ENCODE measurements at places on chromosomes 5 and 9.

GRCh38 chr5:139389701-139390638 lies at the start of gene MZB1:
Gene MZB1, minus strand, starts transcription at chr5:139389913. Its CDS starts 57 bp downstream, at chr5:139389856.
- no peak for DNase-seq

GRCh38 chr5:36680066-36680465 lies 73.7 kb downstream of the SLC1A3 start:
- DNase-seq: no peak

DNA sequence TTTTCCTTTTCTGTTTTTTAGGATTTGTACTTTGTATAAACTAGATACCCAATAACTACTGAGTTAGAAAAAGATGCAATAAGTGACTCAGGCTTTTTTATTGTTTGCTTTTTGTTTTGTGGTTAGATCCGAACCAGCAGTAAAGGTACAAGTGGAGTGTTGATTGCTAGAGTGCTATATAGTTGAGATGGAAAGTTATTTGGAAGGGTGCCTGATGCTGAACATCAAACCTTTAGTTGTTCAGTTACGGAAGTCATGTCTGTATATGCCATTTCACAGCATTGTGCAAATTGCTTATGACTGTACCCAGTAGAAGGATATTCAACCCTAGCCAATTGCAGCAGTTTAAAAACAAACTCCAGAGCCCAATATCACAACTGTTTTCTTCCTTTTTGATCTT lies 285.1 kb downstream of the MAT2B start:
- no peak for DNase-seq

DNA sequence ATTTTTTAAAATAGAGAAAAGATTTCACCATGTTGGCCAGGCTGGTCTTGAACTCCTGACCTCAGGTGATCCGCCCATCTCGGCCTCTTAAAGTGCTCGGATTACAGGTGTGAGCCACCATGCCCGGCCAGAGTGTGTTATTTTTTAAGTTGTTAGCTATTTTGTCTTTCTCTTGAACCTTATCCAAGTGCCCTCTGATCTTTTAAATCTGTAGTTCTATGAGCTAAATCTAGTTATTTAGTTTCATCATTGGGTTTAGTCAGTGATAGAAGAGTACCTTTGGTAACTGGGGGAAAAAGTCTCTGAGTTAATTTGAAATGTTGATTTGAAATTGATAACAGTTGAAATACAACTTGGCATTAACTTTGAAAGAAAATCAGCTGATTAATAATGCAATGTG lies 88.3 kb downstream of the NNT start:
- DNase-seq: no peak

- no peak for DNase-seq
These were observed 158.8 kb downstream of the TMEM161B start for GRCh38 chr5:88109818-88110217.
